ENCODE measurements at places on chromosomes 2 and 18.
A peak's percentile ranks its signal among the peaks of the same experiment; 100 is the strongest.

- no peak for DNase-seq
Measured at GRCh38 chr2:189834059-189834458, 49.8 kb downstream of the PMS1 start.

DNA sequence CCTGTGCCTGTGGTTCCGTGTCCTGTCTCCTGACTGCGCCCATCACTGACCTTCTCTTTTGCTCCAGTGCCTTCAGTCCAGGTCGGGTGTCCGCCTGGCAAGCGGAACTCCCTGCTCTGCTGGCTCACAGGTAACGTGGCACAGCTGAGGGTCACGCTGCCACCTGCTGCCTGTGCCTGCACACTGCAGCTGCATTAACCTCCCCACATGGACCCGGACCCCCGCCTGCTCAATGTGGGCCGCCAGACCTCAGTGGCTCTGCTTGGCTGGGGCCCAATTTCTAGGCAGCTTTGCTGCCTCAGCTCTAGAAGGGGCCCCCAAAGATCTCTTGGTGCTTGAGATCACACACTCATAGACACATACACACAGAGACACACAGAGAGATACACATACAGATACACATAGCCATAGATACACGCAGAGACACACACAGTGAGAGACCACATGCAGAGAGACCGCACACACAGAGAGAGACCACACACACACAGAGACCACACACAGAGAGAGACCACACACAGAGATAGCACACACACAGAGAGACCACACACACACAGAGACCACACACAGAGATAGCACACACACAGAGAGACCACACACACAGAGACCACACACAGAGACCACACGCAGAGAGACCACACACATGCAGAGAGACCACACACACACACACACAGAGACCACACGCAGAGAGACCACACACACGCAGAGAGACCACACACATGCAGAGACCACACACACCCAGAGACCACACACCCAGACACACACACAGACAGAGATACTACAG lies 14.9 kb upstream of the CNNM3 start:
- no peak for DNase-seq

- no peak for DNase-seq
Measured at GRCh38 chr2:213159768-213160167, 8.4 kb upstream of the IKZF2 start.

GRCh38 chr2:178836807-178837206 lies 29.6 kb upstream of the TTN start:
- DNase-seq: no peak

GRCh38 chr18:50590593-50590992 lies 30.7 kb downstream of the MAPK4 start:
- DNase-seq: no peak

DNA sequence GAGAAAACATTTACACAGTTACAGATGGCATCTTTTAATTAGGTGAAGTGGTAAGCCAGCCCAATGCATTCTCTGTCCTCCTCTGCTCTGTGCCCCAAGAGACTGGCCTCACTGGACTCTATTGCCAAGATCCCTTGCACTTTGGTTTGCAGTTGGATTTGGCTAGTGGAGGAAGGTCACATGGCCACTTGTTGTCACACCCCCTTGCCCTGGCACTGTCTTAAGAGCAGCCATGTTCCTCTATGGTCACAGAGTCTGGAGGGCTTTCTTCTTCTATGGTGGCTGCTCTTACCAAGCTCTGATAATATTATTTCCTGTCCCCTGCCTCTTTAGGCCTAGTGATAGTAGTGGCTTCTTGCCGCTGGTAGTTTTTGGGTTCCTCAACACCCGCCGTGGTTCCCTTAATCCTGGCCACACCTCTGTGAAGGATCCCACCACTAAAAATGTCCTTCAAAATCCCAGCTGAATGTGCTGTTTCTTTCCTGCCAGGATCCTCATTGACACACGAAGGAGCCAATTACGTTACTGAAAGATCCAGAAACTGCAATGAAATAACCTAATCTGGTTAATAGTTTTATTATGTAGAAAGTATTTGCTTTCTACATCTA lies 111.1 kb downstream of the CDC42EP3 start:
- DNase-seq: no peak

GRCh38 chr2:46002507-46002883 lies 294.7 kb upstream of the EPAS1 start:
- no peak for DNase-seq

DNA sequence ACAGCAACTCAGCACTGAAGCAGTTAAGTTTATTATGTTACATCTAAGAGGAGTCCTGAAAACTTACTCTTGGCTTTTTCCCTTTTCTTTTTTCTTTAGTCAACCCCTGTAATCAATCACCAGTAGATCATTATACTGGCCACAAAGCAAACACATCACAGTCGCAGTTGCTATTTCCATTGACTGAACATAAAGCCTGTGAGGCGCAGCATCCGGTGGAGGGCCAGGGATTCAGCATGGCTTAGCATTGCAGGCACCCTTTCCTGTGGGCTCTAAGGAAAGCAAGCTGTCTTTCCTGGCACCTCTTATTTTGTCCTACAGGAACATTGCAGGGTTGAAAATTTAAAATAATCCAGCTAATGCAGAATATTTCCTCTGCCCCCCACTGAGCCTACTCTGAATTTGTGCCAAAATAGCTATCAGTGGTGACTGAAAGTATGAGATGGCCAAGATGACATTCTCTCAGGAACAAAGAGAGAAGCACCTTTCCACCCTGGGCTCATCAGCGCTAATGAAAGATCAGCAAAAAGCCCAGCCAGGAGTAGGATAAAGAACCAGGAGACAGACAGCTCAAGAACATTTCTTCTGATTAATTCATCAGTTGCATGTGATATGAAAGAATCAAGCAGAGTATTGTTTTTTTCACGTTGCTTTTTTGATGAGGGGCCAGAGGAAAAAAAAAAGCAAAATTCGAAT lies 85.3 kb upstream of the SULT1C3 start:
- DNase-seq: no peak

DNA sequence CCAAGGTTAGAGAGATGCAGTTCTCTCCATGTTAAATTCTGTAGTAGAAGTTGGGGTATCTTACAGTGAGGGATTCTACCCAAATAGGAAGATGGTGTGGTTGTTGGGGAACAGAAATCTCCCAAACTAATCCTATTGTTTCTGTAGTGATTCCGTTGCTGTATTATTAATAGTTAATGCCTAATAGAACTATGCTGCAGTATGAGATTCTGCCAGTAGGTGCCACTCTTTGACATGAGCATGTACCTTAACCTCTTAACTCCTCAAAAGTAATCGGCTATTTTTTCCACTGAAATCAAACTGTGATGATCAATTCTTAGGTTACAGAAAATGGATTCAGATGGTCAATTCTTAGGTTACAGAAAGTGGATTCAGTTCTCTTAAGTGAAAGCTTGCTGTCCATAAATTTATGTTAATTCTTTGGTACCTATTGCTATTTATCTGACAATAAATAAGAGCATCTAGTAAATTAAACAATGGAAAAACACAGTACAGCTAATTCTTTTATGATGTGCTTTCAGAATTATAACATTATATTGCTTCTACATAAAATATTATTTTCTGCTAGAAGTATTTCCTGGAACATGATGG lies 97.9 kb upstream of the DLX2 start:
- no peak for DNase-seq

GRCh38 chr2:120539937-120540718 lies 194.2 kb downstream of the INHBB start:
- no peak for DNase-seq

DNA sequence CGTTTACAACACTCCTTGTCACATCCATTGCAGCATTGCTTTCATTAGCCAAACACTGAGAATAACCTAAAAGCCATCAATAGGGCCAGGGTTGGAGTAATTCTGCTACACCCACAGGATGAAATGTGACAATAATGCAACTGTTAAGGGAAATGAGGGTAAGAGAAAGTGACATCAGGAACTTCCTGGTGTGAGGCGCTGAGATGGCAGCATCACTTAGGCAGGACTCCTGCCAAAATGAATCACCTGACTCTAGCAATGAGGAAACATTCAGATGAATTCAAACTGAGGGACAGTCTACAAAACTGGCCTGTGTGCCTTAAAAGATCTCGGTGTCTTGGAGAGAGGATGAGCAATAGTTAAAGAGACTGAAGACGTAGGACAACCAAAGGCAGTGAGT lies 115.6 kb upstream of the AGAP1 start:
- no peak for DNase-seq

DNA sequence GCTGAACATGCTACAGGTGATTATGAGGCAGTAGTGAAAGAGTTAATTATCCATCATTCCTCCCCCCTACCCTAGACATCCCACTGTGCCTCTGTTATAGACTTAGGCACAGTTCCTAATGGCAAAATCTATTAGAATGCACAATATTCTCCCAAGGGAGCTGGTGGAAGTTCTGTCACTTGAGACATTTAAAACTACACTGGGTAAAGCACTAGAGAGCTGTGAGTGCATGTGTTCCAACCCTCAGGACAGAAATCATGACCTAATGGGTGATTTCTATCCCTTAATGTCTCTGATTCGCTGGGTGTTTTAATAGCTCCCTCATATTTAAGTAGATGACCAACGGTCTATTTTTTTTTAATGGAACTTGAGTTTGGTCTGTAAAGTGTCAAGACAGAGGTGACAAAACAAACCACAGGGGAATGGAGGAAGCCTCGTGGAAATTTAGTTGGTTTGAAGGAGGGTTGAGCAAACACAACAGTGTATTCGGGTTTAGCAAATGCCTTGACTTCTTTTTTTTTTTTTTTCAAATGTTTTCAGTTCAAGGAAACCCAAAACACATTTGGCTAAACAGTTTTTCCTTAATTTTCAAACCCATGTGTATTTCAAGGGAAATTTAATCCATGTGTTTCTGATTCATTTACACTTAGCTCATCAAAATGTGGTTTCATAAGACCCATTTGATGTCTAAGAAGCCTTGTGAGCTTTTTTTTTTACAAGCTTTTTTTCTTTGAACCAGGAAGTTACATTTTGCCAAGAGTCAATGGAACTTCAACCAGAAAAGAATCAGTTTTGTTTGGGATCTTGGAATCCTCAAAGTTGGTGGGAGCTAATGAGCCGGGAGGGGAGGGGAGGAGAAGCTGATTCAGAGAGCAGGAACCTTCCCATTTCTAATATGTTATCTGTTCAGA lies 665.1 kb upstream of the ZEB2 start:
- DNase-seq: no peak

DNA sequence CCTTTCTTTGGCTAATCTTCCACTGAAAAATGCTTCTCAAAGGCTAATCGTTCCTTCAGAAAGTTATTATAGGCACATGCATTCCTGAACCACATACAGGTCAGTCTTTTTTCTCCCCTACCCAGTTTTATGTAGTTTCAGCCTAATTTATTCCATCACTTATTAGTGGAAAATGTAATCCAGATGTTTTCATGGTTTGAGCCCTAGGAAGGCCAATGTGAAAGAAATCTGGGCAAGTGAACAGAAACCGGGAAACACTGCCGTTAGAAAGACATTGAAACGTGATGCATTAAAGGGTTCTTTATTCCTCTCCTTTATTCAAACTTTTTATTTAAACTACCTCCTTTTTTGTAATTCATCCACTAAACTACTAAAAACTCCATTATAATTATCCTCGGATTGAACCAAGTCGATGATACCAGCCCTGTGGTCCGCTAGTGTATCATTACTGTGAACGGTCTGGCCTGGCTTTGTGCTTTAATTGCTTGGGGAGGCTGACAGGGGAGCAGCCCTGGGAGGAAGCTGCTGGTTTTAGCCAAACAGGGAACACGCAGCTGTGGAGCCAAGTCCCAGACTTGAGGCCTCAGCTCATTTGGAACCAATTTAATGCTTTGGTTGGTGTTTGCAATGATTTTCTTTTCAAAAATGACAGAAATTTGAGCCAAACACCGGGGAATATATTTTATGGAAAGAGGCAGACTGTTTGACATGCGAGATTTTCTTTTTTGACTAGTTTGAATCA lies 149.2 kb downstream of the ARHGAP28 start:
- DNase-seq: no peak

GRCh38 chr2:18154259-18154658 lies 275.8 kb downstream of the KCNS3 start:
- no peak for DNase-seq

GRCh38 chr2:100197631-100198153 lies 55.3 kb upstream of the AFF3 start:
- DNase-seq: no peak

GRCh38 chr2:75605770-75606529 lies 40.6 kb upstream of the MRPL19 start:
- DNase-seq: no peak

GRCh38 chr18:62846313-62846712 lies 131.0 kb downstream of the PHLPP1 start:
- DNase-seq: no peak

GRCh38 chr18:7596147-7596546 lies 29.0 kb downstream of the PTPRM start:
- DNase-seq: no peak

DNA sequence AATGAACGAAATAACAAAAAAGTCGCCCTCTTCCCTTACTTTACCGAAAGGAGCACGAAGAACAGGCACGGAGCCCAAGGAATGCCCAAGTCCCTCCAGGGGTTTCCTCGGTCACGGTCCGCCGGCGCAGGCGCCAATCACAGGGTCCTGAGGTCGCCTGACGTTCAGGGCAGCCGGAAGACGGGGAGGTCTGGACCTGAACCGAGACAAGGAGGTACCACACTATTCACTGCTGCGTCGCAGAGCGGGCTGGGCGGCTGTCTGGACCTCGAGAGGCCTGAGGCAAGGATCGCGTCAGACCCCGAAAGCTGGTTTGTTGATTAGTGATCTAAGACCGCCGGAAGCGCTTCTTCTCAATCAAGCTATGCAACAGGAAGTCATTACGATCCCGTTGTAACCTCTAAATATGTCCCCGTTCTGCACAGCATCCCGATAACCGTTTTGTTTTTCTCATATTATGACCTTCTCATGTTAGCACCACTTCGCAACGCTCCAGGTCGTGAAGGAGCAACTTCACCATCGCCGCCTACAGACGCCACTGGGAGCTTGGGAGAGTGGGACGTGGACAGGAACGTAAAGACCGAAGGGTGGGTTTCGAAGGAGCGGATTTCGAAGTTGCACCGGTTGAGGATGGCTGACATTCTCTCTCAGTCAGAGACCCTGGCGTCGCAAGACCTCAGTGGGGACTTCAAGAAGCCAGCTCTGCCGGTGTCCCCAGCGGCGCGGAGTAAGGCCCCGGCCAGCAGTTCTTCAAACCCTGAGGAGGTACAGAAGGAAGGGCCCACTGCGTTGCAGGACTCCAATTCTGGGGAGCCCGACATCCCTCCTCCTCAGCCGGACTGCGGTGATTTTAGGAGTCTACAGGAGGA lies at the start of the genes SLC4A1AP and SUPT7L:
TSS of gene SLC4A1AP (plus strand) at position 605 of the 869 bp plus-strand sequence. CDS start at position 631, 26 bp downstream.
TSS of gene SUPT7L (minus strand) at position 330 of the 869 bp plus-strand sequence. CDS start 1,422 bp downstream, outside the sequence.
- peak; percentile 23 for DNase-seq

- DNase-seq: no peak
Measured at GRCh38 chr2:156955701-156956100, 301.8 kb upstream of the GALNT5 start.

GRCh38 chr2:84741182-84741822 lies 139.6 kb downstream of the TRABD2A start:
- DNase-seq: no peak

DNA sequence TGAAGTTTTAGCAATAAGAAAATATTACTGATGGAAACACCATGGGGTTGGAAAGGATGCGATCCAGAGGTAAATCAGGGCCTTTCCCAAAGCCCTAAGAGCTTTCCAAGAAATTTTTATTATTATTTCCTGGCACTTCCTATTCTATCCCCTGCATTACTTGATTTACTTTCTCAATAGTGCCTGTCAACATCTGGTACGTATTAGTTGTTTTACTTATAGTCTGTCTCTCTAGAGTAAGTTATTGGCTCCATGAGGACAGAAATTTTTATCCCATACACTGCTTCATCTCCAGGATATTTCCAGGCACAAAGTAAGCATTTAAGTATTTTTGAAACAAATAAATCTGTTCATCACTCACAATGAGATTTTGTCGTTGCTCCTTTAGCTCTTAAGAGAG lies 18.1 kb downstream of the PPP4R1 start:
- DNase-seq: no peak

- DNase-seq: no peak
Measured at GRCh38 chr2:111995148-111995547, 59.9 kb upstream of the TMEM87B start.

All from cortex of kidney (tissue), 1 donor.